Activated T-cell treated with anti-CD3 and anti-CD28 coated beads, Interleukin-2, amount 50 U/mL, for 1 hour (primary cell): ENCODE measurements at places on chromosomes 11 and 22.

- DNase-seq = no peak
Observed at GRCh38 chr11:106012744-106013143, 9.3 kb downstream of the MSANTD4 start.

DNA sequence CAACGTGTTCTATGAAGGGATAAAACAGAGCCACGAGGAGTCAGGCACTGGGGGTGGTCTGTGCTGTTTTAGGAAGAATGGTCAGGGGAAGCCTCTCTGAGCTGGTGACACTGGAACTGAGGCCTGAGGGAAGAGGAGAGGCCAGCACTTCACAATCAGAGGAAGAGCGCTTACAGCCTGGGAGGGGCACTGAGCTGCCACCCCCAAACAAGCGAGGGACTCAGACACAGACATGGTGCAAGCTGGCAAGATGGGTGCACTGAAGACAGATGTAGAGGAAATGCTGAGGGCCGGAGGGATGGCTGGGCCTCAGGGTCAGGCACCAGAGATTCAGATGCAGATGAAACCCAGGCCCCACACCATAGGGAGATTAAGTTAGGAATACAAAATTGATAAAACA is 40.0 kb upstream of the TP53I11 start:
- DNase-seq = no peak

DNA sequence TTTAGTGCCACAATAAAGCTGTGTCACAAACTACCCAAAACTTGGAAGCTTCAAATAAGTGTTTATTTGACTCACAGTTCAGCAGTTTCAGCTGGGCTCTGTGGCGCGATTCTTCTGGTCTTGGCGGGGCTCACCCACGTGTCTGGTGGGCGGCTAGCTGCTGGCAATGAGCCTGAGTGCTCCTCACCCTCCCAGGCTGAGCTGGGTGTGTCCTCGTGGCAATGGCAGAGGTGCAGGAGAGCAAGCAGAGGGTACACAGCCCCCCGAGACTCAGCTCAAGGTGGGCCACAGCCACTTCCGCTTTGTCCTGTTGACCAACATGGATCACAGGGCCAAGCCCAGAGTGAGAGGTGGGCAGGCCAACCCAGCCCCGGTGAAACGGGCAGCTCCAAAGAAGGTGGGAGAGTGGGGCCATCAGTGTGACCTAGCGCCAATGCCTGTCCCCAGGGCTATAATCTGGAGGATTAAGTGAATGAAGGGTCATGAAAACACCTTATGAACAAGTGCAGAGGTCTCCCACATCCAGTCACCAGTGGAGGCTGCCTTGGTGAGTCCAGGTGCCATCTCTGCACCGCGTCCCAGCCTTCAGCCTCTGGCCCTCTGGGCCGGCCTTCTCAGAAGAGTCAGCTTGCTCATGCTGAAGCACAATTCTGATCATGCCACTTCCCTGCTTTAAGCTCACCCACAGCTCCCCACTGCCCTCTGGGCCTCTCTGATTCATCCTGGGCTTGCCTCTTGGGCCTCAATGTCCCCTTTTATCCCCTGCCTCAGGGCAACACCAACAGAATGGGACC is 74.6 kb upstream of the RTL6 start:
- DNase-seq = peak; percentile 10

- no peak for DNase-seq
Observed at GRCh38 chr22:18971321-18971751, 35.2 kb upstream of the PRODH start.

DNA sequence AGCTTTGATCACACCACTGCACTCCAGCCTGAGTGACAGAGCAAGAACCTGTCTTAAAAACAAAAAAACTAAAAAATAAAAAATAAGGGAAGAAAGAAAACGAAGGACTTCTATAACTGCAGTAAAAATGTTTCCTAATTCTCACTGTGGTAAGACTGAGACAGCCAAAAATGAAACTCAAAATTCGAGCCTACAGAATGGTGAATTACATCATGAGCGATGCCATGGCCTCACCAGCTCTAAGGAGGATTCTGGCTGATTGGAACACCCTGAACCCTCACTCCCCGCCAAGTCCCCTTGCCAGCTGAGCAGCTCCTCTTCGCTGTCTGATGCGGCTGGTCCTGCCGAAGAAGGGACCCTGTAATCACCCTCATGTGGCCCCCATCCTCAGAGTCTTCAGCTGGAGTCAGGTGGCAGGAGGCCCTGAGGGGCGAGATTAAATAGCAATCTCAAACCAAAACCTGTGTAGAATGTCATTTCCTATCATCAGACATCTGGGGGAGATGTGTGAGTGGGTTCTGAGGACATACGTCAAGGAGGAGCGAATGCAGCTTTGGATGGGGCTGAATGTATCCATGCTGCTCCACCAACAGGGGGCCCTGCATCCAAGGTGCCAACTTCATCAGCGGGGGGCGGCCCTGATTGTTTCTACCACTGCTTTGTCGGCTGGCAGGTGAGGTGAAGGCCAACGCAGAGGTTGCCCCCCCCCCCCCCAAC is 29.2 kb downstream of the PDGFB start:
- DNase-seq = peak; percentile 43

DNA sequence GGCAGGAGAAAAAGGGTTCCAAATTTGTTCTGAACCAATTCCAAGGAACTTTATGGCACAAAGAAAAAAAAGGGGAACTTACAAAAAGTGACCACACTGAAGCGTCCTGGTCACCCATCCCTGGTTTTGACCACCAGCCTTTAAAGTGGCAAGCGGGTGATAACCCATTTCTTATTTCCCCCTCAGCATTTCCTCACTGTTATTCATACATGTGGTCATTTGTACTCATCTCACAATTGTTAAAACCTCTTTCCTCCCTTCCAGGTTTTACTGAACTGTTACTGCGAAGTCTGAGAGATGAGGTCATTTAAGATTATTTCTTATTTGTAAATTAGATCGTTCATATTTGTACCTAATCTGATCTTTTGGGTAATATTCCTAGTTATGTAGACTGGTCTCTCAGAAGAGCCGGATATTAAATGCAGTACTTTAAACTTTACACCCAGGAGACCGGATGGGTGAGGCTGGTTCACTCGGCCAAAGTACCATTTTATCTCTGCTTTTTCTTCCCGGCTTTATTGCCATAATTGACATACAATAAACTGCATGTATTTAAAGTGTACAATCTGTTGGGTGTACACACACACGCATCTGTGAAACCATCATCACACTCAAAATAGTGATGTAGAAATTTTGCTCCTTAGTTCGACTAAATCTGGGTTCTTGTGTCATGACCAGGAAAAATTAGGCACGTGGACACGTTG is 47.0 kb downstream of the CDPF1 start:
- DNase-seq = no peak

DNA sequence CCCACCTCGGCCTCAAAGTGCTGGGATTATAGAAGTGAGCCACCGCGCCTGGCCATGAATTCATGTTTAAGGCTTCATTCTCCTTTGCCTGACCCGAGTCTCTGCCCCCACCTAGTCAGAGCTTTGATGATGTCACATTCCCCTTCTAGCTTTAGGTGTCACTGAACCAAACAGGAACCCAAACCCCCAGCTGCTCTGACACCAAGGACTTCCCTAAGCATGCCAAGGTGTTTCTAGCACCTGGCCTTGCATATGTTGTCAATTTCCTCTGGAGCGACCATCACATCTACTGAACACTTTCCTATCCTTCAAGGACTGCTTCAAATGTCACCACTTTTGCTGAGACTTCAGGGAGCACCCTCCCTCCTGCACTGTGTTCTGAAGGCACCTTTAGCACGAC is 2.3 kb downstream of the F2 start:
- DNase-seq = no peak

- no peak for DNase-seq
Observed at GRCh38 chr11:89504270-89504669, 13.1 kb upstream of the NOX4 start.

GRCh38 chr11:27296497-27296896 is 66.5 kb downstream of the CCDC34 start:
- no peak for DNase-seq

DNA sequence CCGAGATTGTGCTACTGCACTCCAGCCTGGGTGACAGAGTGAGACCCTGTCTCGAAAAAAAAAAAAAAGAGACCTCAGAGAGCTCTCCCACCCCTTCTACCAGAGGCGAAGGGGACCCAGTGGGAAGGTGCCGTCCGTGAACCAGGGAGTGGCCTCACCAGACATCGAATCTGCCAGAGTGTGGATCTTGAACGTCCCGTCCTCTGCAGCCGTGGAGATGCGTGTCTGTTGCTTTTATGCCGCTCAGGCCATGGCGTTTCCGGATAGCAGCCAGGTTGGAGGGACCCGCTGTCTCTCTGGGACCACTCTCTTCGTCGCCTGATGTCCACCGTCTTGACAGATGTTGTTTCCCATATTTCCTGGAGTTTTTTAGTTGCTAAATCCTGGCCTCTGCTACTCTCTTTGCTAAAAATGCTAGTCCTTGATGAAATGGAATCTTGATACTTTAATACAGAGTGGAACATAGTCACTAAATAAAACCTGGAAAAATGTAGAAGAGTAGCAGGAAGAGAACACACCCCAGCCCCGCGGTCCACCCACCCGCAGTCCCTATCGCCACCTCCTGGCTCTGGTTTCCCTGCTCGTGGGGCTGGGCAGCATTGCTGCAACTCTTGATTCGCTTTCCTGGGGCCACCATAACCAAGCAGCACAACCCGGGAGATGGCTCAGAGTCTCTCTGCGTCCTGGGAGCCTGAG is 12.0 kb upstream of the MUC6 start:
- DNase-seq = no peak

DNA sequence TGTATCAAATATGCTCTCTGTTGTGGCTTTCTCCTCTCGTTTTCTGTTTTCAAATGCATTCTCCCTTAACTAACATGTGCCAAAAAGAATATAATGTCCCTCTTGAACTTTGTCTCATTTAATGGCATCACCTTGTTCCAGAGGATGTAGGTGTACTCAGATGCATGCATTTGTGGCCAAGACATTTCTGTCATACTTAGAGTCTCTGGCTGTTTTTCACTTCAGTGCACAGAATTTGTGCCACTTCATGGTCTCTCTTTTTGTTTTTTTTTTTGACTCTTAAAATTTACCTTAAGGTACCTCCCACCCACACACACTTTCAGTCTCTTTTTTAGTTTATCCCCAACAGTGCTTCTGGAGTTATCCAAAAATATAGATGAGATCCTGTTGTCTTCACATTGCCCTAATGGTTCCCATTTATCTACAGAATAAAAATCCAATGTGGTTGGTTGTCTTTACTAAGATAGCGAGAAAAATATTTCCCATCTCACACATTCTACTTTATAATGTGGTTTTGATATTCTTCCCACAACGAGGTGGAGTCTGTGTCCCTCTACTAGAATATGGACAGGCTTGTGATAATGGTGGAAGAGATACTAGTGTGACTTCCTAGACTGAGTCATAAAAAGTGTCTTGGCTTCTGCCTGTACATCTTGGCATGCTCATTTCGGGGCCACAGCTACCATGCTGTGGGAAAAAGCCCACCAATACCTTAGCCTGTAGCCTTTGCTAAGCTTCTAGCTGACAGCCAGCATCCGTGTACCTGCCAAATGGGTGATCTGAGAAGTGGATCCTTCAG is 125.8 kb downstream of the DDX10 start:
- DNase-seq = no peak

DNA sequence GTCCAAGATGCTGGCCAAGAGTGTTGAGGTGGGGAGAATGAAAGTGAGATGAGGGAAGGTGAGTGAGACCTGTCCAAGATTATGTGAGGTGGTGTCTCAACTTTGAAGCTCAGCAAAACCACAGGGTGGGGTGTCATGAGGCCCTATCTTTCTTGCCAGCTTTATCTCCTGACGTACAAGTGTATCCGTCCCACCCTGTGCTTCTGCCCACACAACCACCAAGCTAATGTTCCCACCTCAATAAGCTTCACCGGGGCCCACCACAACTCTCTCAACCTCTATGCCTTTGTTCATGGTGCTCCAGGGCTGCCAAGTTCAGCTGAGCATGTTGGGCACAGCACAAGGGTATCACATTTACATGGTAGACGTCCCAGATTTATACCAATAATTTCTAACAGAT is 7.1 kb upstream of the TPST2 start:
- DNase-seq = peak; percentile 38

GRCh38 chr22:42943981-42944380 is 71.0 kb downstream of the PACSIN2 start:
- no peak for DNase-seq

GRCh38 chr11:40877256-40877655 is 582.2 kb downstream of the LRRC4C start:
- DNase-seq = no peak

DNA sequence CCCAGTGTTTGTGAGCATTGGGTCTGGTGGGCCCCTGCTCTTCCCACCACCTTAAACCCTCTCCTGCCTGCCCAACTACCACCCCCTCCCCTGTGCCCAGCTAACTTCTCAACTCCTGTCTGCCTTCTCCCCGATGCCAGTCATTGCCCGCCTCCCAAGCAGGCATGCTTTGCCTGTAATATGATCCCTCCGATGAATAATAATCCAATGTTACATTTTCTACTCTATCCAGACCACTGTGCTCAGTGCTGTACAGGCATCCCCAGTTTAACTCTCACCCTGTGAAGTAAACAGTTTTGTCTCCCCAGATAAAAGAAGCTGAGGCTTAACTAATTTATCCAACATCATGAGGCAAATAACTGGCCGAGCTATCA is 35.5 kb upstream of the OLFML1 start:
- no peak for DNase-seq

DNA sequence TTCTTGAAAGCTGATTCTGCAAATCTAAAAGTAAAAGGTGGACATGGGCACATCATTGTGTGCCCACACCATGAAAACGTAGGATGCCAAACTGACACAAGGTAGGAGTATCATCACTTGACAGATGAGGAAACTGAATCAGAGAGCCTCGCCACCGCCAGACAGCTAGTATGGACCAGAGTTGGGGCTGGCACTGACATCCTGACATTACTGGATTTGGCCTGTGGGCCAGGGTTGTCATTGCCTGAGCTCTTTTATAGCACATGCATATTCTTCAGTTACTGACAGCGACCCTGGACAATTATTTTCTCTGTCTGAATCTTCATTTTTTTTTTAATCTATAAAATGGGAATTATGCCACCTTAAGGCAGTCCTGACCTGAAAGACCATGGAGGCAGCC is 16.5 kb downstream of the USP35 start:
- DNase-seq = no peak

GRCh38 chr11:119306373-119306890 is 10.5 kb downstream of the MCAM start:
- DNase-seq = peak; percentile 50

DNA sequence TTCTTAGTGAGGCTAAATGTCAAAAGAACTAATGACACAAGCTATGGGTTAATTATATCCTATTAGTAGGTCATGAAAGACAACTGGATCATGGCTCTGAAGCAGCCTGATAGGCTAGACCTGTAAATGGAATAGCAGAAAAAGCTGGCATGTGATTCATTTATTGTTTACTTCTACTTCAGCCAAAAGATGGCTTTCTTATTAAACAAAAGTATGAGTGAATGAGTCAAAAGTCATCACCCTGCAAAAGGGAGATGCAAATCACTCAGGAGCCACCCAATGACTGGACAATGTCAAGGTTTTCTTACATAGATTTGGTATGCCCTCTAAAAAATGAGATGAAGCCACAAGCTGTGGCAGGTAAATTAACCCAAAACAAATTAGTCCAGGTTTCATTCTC is 138.0 kb downstream of the TRPC6 start:
- no peak for DNase-seq

GRCh38 chr11:67160872-67161783 is 42.1 kb downstream of the KDM2A start:
- no peak for DNase-seq
